GM03348 (cell line): ENCODE measurements at places on chromosomes 3 and 15.
A peak's percentile ranks its signal among the peaks of the same experiment; 100 is the strongest.

- peak; percentile 57 for DNase-seq
Observed at GRCh38 chr3:184155644-184156521, 706 bp downstream of the DVL3 start.

GRCh38 chr3:97885931-97886824 is 64.4 kb downstream of the CRYBG3 start:
- DNase-seq = peak; percentile 7

DNA sequence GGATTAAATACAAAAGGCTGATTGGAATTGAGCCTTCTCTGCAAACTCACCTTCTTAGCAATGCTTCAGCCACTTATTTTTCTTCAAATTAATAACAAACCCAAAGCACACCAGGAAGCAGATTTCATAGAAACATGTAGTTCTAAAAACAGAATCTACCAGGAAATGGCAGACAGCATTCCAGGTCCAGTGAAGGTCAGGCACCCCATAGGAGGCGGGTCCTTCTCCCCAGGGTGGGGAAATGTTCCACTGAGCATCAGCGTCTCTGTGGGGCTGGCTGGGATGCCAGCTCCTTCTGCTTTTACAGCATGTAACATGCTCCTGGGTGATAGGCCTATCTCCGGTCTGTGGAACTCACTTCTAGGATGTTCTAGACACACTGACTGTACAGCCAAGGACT is 49.2 kb downstream of the CTNNB1 start:
- no peak for DNase-seq

DNA sequence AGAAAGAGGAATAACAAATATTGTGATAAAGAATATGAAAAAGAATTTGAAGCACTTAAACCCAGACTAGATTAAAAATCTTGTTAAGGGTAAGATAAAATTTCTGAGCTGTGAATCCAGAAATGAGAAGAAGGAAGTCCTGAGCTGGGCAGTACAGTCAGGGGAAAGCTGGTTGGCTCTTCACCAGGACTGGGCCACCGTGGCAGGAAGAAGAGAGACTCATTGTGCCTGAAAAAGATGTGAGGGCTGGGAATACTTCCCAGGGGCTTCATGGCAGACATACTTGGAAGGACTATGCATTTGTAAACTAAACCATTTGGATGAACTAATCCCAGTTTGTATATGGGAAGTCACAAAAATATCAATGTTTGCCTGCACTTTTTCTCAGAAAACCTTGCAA is 28.5 kb upstream of the MYO5C start:
- no peak for DNase-seq

DNA sequence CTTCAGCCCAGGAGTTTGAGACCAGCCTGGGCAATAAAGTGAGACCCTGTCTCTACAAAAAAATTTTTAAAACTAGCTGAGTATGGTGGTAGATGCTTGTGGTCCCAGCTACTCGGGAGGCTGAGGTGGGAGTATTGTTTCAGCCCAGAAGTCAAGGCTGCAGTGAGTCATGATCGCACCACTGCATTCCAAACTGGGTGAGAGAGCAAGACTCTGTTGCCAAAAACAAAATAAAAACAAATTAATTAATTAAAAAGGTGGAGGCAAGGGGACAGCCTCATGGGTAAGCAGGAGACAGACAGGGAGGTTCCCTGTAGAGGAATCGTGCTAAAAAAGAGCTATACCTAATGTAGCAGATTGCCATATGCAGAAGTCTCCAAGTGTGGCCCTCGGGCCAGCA is 12.6 kb downstream of the HAPLN3 start:
- DNase-seq = no peak

GRCh38 chr3:55203546-55203945 is 275.7 kb upstream of the LRTM1 start:
- no peak for DNase-seq

- DNase-seq = no peak
Observed at GRCh38 chr3:127788451-127788909, 33.8 kb downstream of the MGLL start.
